Non-pigmented ciliary epithelial cell (primary cell): ENCODE measurements at places on chromosomes 7 and 10.

DNA sequence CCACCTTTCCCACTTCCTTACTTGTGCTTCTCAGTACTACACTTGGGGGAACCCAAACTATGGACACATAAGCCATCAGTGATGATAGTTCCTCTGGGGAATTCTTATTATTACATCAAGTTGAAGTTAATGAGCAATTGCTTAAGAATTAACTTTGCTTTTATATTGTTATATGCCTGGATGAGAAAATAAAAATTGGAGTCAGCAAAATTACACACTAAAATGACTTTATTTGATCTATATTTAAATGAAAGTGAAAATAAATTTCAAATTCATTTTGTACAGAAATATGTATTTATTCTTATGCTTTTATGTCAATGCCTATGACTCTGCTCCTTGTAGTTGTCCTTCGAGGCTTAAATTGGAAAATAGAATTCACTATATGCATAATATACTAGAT, 149.4 kb upstream of the KCND2 start:
- no peak for DNase-seq

GRCh38 chr7:134535272-134535918, 8.0 kb downstream of the AKR1B10 start:
- no peak for DNase-seq

- DNase-seq, result no peak
Observed at GRCh38 chr10:82438277-82438676, 563.3 kb downstream of the NRG3 start.

- no peak for DNase-seq
Observed at GRCh38 chr7:34417781-34418180, 240.2 kb upstream of the NPSR1 start.

- DNase-seq, result no peak
Observed at GRCh38 chr7:74306730-74307469, 17.7 kb downstream of the CLIP2 start.

GRCh38 chr7:151700586-151701165, 176.2 kb downstream of the PRKAG2 start:
- DNase-seq, result no peak

DNA sequence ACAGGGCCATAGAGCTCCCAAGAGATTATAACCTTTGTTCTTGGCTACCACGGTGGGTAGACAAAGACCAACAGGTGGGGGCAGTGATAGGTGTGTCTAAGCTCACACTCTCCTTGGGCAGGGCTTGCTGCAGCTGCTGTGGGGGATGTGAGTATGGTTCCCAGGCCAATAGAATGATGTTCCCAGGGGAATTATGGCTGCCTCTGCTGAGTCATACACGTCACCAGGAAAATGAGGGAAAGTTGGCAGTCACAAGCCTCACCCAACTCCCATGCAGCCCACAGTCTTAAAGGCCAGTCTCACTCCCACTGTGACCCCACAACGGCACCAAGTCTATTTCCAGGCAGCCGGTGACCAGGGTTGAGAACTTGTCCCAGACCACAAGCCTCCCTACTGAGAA, 453.4 kb upstream of the PODXL start:
- no peak for DNase-seq

DNA sequence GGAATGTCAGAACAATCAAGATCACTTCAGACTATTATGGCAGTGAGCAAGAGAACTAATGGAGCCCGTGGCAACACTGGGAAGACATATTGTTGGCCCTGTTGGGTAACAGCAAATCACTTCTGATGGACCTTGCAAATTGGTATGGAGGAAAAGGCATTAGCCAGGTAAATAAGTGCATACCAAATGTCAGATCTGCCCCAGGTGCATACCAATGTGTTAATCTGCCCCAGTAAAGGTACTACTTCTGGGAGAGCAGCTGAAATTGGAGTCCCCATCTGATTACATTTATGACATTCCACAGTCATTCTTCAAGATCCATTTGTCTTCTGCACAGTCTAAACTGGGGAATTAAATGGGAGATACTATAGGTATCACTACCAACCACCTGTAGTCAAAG, 3.7 kb upstream of the SGMS1 start:
- DNase-seq, result no peak

DNA sequence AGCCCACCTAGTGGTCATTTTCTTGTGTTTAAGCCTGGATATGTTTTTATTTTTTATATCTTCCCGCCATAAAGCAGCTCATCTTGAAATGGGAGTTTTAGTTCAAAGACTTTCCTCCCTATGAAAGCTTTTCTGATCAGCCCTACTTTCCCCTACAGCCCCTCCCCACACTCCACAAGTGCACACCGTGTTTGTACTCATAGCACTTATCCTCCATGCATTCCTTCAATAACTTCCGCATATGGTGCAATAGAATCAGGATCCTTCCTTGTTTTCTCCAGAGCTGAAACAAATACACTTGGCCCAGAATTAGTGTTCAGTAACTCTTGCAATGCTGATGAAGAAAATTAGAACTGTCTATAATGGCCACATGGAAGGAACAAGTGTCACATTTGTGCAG, 235.9 kb downstream of the KCNMA1 start:
- no peak for DNase-seq

- DNase-seq, result no peak
Observed at GRCh38 chr10:130807721-130808120, 503.8 kb downstream of the TCERG1L start.

DNA sequence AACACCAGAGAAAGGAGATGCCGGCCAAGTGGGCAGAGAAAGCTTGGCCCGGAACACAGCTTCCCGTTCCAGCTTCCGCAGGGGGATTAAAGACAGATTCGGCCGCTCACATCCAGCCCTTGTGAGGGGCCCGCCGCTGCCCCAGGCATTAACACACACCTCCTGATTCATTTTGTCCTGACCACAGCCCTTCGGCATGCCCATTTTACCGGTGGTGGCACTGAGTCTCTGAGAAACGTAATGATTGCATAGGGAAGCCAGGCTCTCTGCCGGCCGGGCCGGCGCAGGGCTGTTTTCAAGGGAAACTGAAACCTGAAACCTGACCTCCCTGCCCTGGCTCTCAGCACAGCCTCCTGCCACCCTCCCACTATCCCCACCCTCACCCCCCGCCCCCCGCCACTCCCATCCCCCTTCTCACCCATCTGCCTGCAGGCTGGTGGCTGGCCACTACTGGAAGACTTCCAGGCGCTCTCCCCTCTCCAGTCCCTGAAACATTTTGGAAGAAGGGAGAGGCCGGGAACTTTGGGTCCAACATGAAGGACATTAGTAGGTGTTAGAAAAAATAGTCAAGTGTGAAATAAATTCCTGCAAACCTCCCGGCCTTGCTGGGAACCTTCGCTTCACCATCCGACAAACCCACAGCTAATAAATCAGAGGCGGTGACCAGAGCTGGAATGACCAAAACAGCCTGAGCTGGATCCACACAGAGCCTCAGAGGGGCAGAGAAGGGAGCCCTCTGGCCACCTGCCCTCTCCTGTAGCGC, 83.5 kb upstream of the CUX1 start:
- no peak for DNase-seq

DNA sequence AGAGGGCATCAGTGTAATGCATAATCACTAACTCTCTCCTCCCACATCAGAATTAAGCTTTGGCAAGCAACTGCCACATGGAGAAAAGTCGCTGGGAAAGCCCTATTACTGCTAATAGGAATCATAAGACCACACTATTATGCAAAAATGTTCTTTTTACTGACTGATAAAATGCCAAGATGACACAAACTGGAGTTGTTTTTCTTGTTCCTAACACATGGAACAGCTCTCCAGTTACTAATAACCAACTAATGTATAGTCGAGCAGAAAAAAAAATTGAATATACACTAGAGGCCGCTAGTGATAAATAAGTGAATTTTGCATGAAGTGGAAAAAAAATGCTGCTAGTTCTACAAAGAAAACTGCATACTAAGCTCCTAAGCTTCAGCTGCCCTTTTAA, 165.6 kb downstream of the TPK1 start:
- DNase-seq, result no peak

GRCh38 chr10:130193033-130193432, 56.8 kb downstream of the GLRX3 start:
- no peak for DNase-seq
